ENCODE measurements at places on chromosomes 7 and 10.

- no peak for DNase-seq
Observed at GRCh38 chr10:70378122-70378521, 4.3 kb downstream of the LRRC20 start.

DNA sequence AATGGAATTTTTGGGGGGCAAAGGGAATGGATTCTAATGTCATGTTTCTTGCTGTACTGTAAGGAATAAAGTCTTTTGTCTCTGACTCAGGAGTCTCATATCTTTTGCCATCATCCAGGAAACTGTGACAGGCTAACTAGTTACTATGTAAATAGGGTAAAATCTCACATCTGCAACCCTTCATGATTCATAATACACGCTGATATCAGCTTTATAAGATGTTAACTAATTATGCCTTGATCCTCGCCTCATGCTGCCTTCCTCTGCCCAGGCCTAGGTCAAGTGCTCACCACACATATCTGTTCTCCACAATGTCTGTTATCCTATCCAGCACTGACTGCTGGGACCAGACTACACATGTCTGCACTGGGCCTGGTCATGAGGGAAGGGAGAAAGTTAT lies 81.3 kb upstream of the CXCL12 start:
- DNase-seq, result no peak

DNA sequence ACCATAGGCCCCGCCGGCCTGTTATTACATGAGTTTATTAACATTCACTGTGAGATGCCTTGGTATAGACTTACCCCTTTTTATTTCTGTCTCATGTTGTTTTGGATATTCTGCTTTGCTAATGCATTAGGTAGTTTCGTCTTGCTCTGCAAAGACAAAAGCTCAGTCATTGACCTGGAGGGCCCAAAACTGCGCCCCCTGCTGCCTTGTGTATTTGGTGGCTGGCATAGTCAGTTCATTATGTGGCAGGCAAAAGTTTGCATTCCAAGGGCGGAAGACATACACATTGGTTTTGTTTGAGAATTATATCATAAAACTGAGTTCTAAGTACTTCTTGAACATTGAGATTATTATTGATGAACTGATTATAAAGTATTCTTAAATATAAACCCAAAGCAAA lies 372.5 kb downstream of the SDK1 start:
- DNase-seq, result peak; percentile 13

GRCh38 chr7:138630059-138630610 lies 71.0 kb downstream of the SVOPL start:
- no peak for DNase-seq

All from tongue (tissue), 3 donors.